ENCODE measurements at places on chromosomes 5 and 9.
A peak's percentile ranks its signal among the peaks of the same experiment; 100 is the strongest.

DNA sequence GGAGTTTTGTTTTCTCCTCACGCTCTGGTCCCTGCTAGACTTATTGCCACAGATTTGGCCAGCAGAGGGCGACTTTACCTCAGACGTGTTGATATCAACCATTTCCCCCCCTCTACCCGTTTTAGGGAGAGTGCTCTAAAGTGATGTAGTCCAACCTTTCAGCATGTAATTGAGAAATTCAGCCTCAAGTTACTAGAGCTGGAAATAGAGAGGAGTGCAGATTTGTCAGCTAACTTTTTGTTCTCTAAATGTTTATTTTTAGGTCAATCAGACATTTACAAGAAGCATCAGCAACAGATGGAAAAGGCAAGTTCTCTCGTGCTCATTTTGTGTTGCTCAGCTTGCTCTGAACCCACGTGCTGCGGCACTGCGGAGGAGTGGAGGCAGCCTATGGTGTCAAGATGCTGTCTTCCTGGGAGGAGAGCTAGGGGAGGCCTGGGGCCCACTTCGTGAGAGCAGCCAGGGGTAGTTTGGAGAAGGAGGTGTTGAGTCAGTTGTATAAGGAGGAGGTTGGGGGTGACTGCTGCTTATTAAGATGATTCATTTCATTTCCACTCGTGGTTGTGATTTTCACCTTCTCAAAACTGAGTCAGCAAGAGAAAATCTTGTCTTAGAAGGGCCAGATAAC is 53.6 kb downstream of the GPR107 start:
- peak; percentile 88 for DNase-seq

DNA sequence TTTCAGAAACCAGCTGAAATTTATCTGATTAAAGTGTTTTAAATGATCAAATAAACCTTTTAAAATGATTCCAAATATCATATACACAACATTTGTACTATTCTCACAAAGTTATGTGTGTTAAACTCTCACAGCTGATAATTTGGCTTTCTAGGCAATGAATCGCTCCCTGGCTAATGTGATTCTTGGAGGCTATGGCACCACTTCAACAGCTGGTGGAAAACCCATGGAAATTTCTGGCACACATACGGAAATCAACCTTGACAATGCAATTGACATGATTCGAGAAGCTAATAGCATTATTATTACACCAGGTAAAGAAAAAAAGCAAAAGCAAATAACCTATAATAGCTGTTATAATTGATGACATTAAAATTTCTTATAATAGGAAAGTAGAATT is 72.4 kb downstream of the NNT start:
- no peak for DNase-seq

DNA sequence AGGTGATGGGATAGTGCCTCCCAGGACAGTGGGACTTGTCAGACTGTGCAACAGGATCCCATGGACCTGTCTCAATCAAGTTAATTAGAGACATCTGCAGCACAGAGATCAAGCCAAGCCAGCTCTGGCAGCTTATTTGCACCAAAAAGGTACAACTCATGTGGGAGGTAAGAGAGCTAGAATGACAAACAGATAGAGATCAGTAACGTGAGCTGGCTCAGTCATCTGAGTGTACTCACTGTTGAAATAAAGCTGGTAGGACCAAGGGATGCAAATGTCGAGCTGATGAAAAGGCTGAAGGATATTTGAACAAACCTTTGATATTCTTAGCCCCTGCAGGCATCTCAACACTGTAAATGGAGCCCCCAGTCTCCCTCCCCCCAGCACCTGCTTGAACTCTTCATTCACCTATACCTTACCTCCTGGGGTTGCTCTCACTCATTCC is 198.1 kb downstream of the EFNA5 start:
- DNase-seq, result no peak

GRCh38 chr5:3891113-3891512 is 295.5 kb downstream of the IRX1 start:
- DNase-seq, result no peak

GRCh38 chr9:92605224-92605623 is 64.7 kb downstream of the IPPK start:
- no peak for DNase-seq

DNA sequence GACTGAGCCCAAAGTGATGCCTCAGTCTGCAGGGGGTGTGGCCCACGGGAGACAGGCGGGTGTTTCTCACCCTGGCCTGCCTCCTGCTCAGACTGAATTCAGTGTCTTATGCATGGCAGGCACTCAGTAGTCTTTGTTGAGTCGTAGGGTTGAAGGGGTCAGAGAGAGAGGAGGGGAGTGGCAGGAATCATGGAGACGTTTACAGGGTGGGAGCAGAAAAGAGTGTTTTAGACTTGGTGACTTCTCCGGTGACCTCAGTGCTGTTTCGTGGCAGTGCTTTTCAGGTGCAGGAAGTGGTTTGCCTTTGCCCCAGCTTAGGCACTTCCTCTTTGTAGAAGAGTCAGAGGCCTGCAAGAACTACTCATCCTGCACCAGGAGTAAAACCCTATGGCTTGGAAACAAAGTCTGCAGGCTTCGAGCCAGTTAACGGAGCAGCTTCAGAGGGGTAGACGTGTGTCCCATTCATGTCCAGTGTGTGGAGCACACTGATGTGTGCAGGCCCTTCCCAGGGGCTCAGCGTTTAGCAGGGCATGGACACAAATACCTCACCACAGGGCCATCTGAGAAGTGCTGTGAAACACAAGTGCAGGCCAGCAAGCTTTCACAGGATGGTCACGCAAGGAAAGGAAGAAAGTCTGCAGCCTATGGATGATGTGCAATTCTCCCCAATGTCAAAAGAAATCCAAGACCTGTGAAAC is 24.5 kb upstream of the SEMA4D start:
- no peak for DNase-seq

GRCh38 chr5:3195994-3196393 is 399.6 kb upstream of the IRX1 start:
- no peak for DNase-seq

GRCh38 chr5:164353155-164353554 is 847.7 kb downstream of the MAT2B start:
- peak; percentile 56 for DNase-seq

DNA sequence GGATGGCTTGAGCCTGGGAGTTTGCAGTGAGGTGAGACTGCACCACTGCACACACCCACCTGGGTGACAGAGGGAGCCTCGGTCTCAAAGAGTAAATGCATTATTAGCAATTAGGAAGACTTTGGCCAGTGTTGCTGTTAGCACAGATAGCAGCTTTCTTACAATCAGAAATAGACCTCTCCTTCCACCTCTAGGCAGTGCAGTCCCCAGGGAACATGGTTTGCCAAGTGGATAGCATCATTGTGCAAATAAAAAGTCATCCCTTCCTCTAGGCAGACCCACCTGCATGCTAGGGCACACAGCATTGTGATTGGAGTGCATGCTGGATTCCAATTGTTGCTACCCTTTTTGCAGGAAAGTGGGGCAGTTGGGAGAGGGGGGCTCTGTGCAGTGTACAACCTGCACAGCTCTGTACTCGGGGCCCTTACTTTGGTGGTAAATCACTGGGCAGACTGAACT is 77.9 kb upstream of the KLF9 start:
- no peak for DNase-seq

GRCh38 chr9:30035761-30036160 is 2348.7 kb upstream of the ACO1 start:
- DNase-seq, result no peak

- no peak for DNase-seq
Measured at GRCh38 chr9:3846573-3846972, 320.8 kb upstream of the RFX3 start.

DNA sequence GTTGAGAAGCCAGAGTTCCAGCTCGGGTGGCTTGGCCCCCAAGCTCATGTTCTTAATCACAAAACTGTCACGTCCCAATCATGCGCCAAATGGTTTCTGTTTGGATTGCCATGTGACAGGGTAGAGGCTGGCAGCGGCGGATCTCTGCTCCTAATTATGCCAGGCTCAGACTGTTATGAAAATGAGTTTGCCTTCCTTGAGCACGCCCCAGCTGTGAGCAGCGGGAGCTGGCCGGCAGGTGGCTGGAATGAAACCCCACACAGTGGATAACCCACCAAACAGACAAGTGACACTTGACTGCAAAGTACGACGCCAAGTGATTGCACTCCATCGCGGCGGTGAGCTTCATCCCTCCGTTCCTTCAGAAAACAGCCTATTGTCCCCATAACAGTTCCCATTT is 75.4 kb downstream of the CFAP77 start:
- DNase-seq, result no peak

- no peak for DNase-seq
Measured at GRCh38 chr5:153544706-153545105, 54.2 kb downstream of the GRIA1 start.

GRCh38 chr9:91741522-91741921 is 208.5 kb downstream of the ROR2 start:
- DNase-seq, result peak; percentile 72

DNA sequence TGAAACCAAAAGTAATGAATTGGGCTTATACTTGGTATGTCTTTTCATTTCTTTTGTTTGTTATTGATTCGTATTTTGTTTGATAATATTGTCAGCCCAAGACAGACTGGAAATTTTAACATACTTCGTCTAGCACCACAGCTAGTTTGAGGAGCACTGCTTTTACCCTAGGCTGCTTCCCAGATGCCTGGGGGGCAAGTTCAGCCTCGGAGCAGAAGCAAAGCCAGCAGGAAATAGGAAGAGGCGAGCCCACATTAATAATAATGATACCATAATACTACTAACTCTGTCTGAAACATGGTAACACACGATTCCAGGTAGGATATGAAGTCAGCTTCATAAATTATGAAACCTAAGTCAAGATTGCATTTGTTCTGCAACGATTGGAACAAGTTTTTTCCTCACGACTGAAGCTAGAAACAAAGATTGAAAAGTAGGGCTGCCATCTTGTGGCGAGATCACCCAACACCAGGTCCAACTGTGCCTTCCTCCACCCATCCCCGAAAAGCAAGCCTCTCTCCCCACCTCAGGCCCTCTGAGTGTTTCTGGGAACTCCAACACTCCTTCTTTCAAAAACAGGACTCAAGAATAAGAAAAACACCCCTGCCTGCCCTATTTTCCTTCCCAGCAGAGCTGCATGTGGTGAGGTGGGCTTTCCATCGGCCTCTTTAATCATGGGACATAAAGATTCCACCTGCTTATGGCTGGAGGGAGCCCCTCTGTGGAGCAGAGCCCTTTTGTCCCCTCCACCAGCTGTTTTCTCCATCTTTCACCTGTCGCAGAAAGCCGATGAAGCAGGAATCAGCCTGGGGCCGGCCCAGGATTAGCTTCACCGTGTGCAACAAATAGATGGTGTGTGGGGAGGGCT is 236.4 kb downstream of the CAAP1 start:
- DNase-seq, result no peak

DNA sequence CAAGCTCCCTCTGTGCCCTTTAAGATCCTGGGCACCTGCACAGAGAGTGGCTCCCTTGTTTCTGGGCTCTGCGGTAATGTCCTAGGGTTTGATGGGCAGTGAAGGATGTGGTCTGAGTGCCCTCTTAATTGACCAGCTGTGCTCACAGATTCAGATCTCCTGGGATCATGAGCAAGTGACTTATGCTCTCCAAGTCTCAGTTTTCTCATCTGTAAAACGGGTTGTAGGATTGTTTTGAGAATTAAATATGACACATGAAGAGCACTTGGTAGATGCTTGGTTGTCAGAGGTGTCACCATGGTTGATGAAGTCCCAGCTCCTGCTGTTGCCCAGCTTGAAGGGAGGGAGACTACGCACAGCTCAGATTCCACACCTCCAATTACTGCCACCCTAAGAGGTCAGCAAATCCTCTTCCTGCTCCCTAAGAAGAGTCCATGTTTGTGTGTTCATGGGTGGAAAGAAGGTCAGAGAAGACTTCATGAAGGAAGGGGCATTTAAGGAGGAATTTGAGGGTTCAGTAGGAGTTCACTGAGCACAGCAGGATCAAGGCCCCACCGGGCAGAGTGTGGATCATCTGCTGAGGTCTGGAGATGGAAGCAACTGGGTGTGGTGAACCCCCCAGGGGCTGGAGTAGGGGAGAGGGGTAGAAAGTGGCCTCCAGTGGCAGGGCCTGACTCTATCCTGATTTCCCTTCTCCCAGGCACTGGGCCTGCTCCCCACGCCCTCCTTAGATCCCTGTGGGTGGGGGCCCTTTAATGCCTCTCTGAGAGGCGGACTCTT is 1.4 kb upstream of the PSD2 start:
- no peak for DNase-seq

- no peak for DNase-seq
Measured at GRCh38 chr5:179624841-179625271, 1.4 kb upstream of the HNRNPH1 start.

DNA sequence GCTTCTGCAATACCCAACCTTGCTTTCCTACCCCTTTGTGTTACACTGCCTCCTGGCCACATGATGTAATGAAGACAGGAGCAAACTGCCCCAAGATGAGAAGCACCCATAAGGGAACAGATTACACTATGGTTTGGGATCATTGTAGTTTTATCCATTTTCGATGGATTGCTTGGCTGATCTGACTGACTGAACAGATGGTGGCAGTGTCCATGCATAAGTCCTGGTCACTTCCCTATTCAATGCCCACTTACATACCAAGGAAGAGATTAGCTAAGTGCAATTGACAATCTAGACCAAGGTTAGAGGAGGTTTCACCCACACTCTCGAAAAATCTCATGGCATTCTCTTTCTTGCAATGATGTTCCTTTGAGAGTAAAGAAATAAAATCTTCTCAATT is 319.9 kb downstream of the RAB3C start:
- no peak for DNase-seq

DNA sequence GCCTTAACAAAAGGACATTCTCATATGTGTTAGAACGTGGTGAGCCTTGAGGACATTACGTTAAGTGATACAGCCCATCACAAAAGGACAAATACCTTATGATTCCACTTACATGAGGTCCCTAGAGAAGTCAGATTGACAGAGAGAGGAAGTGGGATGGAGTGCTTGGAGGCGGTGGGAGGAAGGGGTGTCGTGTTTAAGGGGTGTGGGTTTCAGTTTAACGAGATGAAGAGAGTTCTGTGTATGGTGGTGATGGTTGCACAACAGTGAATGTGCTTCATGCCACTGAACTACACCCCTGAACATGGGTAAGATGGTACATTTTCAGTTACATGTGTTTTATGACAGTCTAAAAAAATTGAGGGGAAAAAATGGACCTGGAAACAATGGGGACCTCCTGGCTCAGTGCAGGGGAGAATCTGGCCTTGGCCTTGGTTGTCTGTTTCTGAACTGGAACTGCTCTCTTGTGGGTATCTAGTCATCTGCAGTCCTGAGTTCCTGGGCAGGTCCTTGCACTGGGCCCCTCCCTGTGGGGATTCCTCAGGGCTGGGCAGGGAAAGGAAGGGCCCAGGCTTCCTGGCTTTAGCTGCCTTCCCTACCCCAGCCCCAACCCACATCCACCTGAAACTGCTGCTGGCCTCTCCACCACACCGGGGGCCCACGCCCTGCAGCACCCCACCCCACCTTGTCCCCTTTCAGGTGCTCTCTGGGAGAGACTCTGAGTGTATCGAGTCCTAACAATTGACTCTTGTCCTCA is 17.8 kb downstream of the LRRC8A start:
- no peak for DNase-seq

DNA sequence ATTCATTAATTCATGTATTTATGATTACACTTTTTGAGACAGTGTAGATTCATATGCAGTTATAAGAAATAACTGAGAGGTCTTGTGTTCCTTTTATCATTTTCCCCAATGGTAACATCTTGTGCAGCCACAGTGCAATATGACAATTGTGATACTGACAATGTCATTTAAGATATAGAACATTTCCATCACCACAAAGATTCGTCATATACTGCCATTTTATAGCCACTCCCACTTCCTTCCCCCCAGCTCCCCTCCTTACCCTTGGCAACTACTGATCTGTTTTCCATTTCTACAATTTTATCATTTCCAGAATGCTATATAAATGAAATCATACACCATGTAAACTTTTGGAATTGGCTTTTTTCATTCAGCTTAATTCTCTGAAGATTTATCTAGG is 53.8 kb downstream of the NR2F1 start:
- no peak for DNase-seq

Measured in cardiac fibroblast (primary cell).